ENCODE measurements at places on chromosomes 6 and 20.

DNA sequence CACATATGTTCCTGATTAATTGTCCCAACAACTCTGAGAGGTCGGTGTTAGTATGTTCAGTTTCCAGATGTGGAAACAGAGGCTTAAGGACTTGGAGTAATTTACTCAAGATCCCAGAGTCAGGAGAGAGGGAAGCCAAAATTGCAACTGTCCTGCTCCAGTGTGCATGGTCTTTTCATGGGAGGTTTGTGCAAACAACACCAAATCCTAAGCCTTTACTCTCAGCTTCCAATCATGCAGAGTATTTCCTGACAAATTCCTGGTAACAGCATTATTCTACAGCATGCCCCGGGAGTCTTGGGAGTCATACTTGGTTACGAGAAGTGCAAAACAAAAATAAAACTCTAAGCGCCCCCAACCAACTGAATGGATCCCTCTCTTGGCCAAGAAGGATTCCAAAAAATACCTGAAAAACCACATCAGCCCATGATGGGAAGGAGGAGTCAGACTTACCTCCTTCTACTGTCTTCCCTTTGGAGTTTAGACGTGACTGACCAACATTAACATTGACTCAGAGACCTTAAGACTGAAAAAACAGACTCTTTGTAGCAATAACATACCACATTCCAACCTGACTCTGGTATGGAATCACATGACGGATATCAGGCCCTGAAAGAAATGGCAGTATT is 30.8 kb upstream of the PPP1R3G start:
- DNase-seq, result no peak

- no peak for DNase-seq
Observed at GRCh38 chr20:40449974-40450616, 238.9 kb downstream of the MAFB start.

DNA sequence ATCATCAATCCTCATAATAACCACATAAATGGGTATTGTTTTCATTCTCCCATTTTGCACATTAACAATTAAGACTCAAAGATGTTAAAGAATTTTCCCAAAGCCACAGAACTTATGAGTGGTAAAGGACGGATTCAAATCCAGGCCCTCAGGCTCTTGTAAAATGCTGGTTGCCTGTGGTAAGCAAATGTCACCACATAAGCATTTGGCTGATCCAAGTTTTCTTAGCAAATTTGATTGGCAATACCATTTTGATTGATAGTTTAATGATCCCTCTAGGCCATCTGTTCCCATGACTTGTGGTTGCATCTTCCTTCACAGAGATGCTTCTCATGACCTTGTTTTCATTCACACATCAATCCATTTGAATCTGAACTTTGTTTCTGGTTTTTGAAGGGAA is 252.0 kb upstream of the RIN2 start:
- no peak for DNase-seq

- no peak for DNase-seq
Observed at GRCh38 chr20:46765506-46766120, 56.2 kb downstream of the SLC2A10 start.

- DNase-seq, result no peak
Observed at GRCh38 chr20:24654425-24654824, 185.0 kb downstream of the SYNDIG1 start.

Data from NCI-H774 (cell line).